ENCODE measurements at places on chromosomes 16 and 17.

DNA sequence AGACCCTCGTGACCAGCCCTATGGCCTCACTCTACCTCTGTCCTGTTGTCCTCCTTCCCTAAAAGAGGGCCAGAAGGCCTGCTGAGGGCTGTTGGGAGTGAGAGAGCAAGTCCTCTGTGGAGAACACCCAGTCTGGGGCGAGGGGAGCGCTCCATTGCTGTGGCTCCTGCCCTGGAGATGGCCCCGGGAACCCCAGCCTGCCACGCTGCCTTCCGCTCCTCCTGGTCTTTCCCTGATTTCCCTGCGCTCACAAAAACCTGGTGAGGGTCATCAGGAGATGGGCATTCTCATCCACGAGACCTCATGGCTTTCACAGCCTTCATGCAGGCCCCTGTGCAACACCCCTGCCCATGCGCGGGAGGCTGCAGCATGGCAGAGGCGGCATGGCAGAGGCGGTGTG lies 21.2 kb downstream of the DRC3 start:
- no peak for DNase-seq

- no peak for DNase-seq
Measured at GRCh38 chr16:35431829-35432663, 1972.6 kb downstream of the TP53TG3F start.

DNA sequence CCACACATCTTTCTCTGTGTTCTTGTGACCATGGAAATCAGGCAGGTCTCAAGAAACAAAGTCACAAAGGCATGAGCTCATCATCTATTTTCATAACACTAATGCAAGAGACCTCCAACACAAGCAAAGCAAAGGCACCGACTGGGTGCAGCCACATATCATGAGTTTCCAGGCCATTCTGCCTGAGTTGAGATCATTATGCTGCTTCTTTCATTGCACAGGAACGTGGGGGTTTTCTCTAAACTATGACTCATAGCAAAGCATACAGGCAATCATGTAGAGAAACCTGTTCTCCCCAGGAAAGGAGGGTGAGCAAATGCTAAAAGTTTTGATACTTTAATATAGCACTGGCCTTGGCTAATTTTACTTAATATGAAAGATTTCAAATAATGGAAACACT lies 60.7 kb downstream of the GRIN2A start:
- no peak for DNase-seq

- DNase-seq, result no peak
Measured at GRCh38 chr17:148757-149156, 11.4 kb downstream of the SCGB1C2 start.

- no peak for DNase-seq
Measured at GRCh38 chr17:65472666-65473309, 88.7 kb downstream of the AXIN2 start.

- DNase-seq, result no peak
Measured at GRCh38 chr17:47317119-47317518, 6.6 kb upstream of the EFCAB13 start.

DNA sequence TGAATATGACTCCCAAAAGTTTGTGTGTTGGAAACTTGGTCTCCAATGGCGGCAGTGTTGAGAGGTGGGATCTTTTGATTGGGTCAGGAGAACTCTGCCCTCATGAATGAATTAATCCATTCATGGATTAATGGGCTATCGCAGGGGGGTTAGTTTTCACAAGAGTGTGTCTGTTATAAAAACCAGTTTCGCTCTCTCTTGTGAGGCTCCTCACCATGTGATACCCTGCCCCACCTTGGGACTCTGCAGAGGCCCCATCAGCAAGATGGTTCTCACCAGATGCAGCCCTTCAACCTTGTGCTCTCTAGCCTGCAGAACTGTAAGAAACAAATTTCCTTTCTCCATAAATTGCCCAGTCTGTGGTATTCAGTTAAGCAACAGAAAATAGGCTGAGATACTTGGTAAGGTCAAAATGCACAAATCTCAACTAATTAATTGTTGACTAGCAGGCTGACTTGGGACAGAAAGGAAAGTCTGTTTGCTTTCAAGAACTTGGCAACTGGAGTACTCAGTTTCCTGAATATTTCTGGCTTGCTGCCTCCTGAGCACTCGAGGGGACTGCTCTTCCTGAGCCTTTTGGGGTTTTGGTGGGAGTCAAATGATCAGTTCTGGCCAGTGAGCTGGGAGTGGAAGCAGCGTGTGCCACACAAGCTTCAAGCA lies 13.8 kb upstream of the CCL17 start:
- no peak for DNase-seq

DNA sequence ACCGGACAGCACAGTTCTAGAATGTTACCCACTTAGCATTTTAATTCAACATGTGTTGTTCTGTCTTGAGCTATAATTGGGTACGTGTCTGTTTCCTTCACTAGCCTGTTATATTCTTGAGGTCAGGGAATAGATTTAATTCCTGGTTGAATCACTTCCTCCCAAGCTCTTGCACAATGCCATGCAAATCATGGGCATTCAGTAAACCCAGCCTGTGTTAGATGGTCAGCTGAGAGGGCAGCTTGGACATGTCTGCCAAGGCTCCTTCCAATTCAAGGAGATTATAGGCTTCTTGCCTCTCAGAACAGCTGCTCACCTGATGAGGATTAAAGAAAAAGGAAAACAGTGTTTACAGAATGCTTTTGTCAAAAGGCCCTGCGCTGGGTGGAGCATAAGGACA lies 12.6 kb downstream of the C1QTNF1 start:
- no peak for DNase-seq

GRCh38 chr16:2498531-2499253 lies 15.1 kb upstream of the ATP6V0C start:
- DNase-seq, result no peak

DNA sequence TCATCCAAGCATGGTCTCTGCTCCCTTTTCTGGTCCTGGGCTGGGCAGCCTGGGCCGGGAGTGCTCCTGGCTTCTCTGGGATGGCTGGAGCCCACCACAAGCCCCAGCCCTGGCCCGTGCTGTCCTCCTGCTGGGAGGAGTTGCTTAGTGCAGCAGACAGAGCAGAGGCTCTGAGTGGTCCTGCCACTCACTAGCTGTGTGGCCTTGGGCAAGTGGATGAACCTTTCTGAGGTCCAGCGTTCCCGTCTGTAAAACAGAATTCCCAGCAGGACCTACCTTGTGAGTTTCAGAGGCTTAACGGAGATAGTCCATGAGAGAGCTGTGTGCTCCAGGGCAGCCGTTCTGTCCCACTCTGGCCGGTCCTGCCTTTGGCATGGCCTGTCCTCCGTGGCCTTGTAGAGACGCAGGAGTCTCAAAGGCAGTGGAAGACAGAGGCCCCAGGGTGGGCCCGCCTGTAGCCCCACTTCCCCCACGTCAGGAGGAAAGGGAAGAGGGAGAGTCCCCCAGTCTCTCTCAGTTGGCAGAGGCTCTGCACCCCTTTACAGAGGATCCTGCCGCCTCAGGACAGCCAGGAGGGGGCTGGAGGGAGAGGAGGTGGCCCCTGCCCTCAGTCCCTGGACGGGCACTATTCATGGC lies 7.8 kb downstream of the MYO15B start:
- no peak for DNase-seq

GRCh38 chr16:78096386-78096785 lies 3.1 kb upstream of the WWOX start:
- DNase-seq, result no peak
